GM04504 (cell line): ENCODE measurements at places on chromosomes 11 and 22.

- no peak for DNase-seq
Measured at GRCh38 chr11:36635066-36635862, 37.2 kb upstream of the RAG2 start.

DNA sequence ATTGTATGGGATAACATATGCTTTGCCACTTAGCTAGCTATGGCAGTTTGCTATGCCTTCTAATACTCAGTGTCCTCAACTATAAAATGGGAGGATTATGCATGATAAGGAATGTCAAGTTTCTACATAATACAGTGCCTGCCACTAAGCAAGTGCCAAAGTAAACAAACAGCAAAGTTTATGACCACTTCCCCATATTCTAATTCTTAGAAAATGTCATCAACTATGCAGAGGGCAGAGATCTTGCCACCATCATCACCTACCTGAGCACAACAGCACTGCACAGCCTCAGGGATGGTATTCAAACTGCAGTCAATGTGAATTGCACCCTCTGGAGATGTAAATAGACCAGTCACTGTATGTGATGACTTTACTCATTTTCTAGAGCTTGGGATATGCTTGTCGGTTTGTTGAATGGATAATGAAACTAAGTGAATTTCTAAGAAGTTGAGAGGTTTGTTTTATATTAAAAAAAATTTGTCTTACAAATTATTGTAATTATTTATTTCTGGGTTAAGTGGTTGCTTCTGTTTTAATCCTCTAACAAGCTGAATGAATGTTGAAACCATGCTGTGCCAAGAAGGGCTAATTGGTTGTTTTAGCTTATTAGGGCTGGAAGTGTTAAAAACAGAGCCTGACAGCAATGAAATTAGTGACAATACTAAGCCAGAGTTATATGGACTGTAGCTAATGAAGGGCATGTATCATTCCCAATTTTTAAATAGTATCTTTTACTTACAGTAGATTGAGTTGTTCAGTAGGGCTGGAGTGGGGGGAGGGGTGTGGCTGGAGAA is 398.4 kb downstream of the CNTN5 start:
- no peak for DNase-seq

DNA sequence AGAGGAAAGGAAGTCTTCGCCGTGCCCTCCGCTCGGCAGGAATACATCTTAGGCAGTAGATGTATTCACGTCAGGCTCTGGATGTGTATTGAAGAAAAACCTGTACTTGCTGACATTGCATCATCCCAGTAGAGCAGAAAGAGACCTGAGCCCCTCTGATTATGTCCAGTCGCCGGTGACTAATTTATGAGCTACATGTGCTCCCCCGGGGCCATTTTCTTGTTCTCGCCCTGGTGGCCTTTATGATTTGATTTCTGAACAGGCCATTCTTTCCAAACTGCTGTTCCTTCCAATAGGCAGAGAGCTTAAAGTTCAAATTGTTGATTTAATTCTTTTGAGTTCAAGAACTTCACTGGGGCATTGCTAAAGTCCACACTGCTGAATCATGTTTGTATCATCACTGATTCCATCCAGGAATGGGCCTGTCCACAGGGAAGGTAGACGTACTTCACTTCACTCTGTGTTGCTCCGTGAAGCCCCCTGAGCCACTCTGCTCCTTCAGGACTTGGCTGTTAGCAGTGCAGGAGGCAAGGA is 137.3 kb upstream of the RASSF10 start:
- DNase-seq = no peak

DNA sequence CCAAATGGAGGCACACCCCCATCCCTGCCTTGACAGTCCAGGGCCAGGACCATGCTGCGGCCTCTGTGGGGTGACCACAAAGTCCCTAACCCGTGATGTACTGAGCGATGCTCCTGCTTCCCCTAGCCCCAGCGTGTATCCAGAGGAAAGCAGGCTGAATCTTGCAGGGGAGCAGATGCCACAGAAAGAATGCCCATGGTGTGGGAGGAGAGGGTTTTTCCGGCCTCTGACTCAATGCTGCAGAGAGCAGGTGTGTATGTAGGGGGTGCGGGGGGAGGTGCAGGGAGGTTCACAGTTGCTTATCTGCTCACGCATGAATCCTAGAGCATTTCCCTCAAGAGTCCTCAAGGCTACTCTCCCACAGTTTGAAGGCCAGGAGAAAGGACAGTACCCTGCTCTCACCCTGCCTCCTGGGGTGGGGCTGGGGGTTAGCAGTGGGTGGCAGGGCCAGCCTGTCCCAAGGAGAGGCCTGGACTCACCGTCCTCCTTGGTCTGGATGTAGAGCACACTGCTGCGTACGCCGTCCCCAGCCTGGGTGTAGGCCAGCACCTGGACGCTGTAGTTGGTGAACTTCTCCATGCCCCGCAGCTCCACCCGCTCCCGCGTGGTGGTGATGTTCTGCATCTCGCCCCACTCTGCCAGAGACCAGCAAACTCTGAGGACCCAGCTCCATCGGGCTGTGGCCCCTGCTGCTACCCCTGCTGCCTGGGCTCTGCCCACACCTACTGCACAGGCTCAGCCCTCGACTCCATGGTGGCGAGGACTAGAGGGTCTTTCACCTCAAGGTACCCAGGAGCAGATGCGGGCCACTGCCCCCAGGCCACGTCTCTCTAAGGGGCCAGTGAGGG is 130.8 kb downstream of the CEP164 start:
- no peak for DNase-seq

- DNase-seq = no peak
Measured at GRCh38 chr11:32396331-32396730, 39.0 kb downstream of the WT1 start.

DNA sequence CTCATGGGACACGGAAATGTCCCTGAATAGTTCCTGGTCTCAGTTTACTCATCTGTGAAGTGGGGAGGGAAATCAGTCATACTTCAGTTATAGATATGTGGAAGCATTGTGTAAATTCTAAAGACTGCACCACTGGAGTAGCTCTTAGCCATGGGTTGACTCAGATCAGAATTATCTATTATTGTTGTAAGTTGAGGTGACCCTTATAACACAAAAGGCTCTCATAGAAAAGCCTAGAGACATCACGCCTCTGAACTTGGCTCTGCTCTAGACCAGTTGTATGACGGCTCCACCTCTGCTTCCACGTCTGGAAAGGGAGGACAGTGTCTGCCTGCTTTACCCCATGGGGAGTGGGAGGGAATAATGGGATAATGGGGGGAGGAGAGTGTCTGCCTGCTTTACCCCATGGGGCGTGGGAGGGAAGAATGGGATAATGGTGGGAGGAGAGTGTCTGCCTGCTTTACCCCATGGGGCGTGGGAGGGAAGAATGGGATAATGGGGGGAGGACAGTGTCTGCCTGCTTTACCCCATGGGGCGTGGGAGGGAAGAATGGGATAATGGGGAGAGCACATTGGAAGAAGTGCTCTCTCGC is 98.2 kb downstream of the AMOTL1 start:
- DNase-seq = no peak

DNA sequence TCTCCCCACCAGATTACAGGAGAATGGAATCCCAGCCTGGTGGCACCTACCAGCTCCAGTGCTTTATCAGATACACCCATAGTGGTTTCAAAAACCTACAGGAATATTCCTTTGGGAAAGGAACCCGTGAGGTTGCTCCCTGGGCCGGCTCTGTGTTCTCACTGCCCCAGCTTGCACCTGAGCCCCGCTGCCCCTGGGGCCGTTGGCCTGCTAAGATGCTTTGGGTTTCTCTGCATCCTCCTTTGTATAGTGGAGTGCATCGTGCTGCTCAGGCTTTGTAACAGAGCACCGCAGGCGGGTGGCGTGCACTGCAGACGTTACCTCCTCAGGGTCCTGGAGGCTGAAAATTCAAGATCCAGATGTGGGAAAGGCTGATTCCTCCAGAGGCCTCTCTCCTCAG is 414.1 kb downstream of the BRD1 start:
- no peak for DNase-seq

- no peak for DNase-seq
Measured at GRCh38 chr11:66292543-66293332, 1.0 kb downstream of the TMEM151A start.

GRCh38 chr22:47356511-47357011 is 594.1 kb downstream of the TBC1D22A start:
- no peak for DNase-seq
